Stimulated activated CD8-positive, alpha-beta memory T cell treated with anti-CD3 and anti-CD28 coated beads, Interleukin-7, amount 100 ng/mL, for 4 hours (primary cell): ENCODE measurements at places on chromosomes 3 and 15.

DNA sequence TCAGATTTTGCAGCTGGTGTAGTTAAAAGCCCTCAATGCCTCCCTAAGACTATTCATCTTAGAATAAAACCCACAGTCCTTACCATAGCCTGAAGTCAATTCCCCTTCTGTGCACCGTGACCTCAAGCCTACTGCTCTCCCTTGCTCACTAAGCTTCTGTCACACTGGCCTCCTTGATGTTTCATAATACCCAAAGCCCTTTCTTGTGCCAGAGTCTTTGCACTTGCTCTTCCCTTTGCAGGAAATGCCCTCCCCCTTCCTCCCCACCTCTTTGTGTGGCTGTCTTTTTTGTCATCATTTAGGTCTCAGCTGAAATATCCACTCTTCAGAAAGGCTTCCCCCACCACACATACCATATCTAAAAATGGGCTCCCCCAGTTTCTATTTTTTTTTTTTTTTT lies 4.2 kb upstream of the PLEKHO2 start:
- DNase-seq, result no peak

- no peak for DNase-seq
Observed at GRCh38 chr15:38073178-38073946, 138.9 kb downstream of the TMCO5A start.

GRCh38 chr3:81217101-81217500 lies 544.3 kb downstream of the GBE1 start:
- no peak for DNase-seq

DNA sequence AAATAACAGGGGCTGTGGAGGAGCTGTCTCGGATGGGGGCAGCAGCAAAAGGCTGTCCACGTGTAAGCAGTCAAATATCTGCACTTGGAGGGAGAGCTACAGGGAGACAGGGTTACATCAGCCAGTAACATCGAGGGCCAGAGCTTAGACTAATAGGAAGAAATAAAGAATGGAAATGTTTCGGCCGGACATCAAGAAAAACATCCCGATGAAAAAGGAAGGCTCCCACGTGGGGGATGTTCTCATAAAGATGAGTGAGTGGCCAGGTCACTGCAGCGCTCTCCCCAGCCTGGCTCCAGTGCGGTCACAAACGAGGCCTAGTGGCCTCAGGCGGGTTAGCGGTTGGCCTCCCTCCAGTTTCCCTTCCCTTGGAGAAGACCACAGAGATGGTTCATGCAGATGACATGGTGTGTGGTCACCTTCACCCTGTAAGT lies 56.1 kb upstream of the WNT5A start:
- DNase-seq, result no peak

- DNase-seq, result no peak
Observed at GRCh38 chr3:131283862-131284261, 97.7 kb upstream of the NUDT16 start.

GRCh38 chr15:51727141-51727897 lies 10.1 kb downstream of the LYSMD2 start:
- no peak for DNase-seq

DNA sequence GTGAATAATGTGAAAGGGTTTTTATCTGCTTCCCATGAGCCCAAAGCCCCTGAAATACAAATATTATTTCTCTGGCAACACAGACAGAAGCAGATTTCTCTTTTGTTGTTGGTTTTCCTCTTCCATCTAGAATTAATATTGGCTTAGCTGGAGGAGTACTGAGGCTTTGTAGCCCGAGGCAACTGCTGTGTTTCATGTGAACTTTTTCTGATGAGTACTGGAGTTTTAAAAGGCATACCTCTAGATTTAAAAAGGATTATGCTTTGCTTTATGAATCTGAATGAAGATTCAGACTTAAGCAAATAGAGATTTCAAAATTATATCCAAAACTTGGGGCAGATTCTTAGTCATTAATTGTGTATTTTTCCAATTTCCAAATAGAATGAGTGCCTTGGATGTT lies 50.9 kb downstream of the IQCH start:
- DNase-seq, result no peak

DNA sequence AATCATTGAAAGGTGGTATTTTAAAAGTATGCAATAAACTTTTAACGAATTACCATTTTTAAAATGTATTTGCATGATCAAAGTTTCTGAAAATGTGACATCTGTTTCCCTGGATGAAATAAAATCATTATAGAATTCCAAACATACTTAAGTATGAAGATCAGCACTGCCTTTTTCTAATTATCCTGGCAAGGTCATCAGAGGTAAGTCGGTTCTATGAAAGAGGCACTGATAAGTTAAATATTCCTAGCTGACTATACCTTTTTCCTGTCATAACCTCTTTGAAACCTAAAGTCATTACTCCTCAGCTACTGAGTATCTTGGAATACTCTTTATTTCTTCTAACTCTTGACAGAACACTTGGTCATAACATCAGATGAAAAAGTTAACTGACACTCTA lies 406.1 kb upstream of the ALCAM start:
- DNase-seq, result no peak

- no peak for DNase-seq
Observed at GRCh38 chr3:162492446-162493081, 996.0 kb downstream of the OTOL1 start.

DNA sequence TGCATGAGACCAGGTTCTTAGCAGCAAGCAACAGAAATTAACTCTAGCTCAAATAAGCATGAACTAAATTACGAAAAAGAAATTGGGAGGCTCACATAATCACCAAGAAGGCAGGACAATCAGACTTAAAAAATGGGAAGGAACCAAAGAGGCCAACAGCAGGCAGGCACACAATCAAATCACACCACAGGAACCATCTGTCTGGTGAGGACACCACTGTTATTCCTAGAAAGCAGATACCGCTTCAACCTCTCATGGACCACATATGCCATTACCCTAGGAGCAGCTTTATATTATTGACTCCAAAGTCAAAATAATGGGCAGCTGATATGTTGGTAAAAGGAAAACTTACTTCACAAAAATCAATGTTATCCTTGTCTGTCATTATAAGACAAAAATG lies 51.6 kb downstream of the SUCLG2 start:
- no peak for DNase-seq

DNA sequence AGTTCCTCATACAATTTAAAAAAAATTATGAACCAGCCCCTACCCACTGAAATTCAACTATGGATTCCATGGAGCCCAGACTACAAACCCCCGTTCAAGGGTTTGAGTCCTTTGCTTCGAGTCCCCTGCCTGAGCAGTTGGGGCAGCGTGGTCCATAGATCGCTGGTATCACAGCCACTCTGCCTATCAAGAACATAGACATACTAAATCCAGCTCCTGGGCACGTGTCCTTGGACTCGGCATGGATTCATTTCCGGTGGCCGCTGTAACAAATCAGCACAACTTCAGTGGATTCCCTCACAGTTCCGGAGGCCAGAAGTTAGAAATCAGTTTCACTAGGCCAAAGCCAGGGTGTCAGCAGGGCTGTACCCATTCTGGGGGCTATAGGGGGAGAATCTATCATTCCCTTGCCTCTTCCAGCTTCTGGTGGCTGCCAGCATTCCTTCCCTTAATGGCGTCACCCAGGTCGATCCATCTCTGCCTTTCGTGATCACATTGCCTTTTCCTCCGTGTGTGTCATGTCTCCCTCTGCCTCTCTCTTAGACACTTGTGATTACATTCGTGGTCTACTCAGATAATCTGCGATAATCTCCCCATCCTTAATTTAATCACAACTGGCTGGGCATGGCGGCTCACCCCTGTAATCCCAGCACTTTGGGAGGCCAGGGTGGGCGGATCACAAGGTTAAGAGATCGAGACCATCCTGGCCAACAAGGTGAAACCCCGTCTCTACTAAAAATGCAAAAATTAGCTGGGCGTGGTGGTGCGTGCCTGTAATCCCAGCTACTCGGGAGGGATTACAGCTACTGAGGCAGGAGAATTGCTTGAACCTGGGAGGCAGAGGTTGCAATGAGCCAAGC lies 4.6 kb upstream of the TMEM44 start:
- DNase-seq, result no peak

GRCh38 chr15:87602371-87602770 lies 654.2 kb downstream of the NTRK3 start:
- no peak for DNase-seq
